ENCODE measurements at places on chromosomes 7 and 10.

- DNase-seq, result no peak
These were observed 79.6 kb downstream of the ARL5B start for GRCh38 chr10:18738835-18739234.

DNA sequence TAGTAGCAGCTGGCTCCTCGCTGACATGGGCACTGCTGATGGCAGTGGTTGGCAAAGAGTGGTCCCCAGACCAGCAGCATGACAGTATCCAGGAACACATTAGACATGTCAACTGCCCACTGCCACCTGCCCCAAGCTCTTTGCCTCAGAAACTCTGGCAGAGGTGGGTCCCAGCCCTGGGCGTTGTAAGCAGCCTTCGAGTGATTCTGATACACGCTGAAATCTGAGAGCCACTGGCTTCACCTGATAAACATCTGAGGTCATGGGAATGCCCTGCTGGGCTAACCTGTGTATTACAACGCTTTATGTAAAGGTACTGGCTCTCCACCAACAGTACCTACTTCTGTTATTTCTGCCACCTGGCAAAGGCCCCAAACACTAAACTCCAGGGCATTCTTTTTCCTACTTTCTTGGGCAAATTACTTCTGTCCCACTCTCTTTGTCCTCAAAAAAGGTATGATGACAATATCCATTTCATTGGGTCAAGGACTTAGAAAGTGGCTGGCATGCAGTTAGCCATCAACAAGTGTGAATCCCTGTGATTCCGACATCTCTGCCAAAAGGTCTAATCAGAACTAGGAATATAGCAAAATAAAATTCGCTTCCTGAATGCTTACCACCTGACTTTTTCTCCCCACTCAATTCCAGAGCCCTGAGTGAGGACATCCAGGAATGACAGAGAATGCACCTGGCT lies 9.2 kb downstream of the SGMS1 start:
- no peak for DNase-seq

- DNase-seq, result no peak
These were observed 5.3 kb upstream of the OIT3 start for GRCh38 chr10:72888151-72888638.

DNA sequence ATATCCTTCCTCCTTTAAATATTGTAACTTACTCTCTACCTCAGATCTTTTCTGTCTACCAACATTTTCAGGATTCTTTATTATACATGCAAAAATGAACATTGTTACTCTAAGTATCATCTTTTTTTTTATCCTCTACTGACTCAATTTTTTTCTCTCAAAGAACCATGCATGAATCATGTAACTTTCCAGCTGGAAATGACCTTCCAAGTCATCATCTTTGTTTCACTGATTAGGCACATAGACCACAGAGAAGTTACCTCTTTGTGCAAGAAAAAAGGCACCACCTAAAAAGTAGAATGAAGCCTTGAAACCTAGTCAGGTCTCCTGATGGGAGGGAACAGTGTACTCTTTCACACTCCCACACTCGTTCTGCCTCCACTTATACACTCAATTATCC lies 234.9 kb downstream of the HGF start:
- DNase-seq, result no peak

GRCh38 chr10:58330431-58330830 lies 4.4 kb upstream of the UBE2D1 start:
- no peak for DNase-seq

- DNase-seq, result peak; percentile 87
These were observed at the start of the genes ACTR3C and LRRC61 for GRCh38 chr7:150322833-150323681. Gene ACTR3C (minus strand): TSS chr7:150323545. CDS start chr7:150295296, 28,249 bp downstream. Gene LRRC61 (plus strand): TSS chr7:150323355. CDS start chr7:150336862, 13,507 bp downstream.

- no peak for DNase-seq
These were observed 51.3 kb upstream of the VIPR2 start for GRCh38 chr7:159195946-159196345.

GRCh38 chr7:29289156-29290021 lies 94.8 kb downstream of the CHN2 start:
- DNase-seq, result no peak

- no peak for DNase-seq
These were observed 90.3 kb upstream of the SFMBT2 start for GRCh38 chr10:7501157-7501556.

DNA sequence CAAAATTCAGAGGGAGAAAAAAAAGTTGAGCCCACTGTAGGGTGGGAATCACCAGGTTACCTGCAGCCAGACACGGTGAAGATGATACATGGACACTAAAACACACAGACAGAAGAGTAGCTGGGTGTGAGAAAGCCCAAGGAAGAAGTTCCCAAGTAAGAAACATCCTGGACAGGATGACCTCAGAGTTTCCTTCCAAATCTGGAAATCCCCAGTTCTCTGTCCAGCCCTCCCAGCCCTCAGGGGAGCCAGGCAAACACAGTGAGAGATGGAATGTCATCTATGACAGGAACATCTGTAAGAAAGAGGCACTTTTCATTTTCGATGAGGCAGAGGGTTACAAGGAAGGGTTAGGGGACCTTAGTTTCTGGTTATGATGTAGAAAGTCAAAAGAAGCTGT lies 125.1 kb upstream of the LYZL1 start:
- DNase-seq, result no peak

GRCh38 chr10:6101181-6101580 lies 12.3 kb downstream of the RBM17 start:
- no peak for DNase-seq

- DNase-seq, result no peak
These were observed 10.2 kb downstream of the CYREN start for GRCh38 chr7:135160098-135160857.

DNA sequence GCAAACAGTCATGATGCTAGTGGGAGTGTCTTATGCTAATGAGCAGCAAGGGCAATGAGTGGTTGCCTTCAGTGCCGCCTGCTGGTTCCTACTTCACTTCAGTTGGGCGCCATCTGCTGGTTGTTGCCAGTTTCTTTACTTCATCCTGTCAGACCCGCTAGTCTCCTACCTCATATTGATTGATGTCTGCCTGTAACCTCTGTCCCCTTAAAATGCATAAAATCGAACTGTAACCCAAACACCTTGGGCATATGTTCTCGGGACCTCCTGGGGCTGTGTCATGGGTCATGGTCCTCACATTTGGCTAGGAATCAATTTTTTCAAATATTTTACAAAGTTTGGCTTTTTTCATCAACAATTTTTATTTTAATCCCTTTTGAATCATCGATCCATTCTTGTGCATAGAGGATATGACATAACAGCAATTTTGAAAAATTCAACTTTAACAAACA lies 62.8 kb upstream of the C7orf33 start:
- DNase-seq, result peak; percentile 90

DNA sequence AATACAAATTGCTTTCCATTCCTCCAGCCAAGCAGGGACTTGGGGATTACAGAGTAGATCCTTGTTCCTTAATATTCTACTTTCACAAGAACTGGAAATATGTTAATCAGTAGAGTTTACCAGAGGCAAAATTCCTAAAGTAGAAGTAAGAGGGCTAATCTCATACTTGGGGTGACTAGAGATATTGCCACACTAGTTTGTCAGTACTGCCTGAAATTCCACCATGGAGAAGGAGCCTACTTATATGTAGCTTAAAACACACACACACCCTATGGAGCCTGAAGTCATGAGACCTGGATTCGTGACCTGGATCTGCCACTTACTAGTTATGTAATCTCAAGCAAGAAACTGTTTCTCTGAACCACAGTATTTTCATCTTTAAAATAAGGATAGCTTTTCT lies 33.9 kb downstream of the STRIP2 start:
- no peak for DNase-seq

- no peak for DNase-seq
These were observed 259.7 kb upstream of the FERD3L start for GRCh38 chr7:19404912-19405329.

- no peak for DNase-seq
These were observed 308.4 kb downstream of the SKIDA1 start for GRCh38 chr10:21217107-21217506.

DNA sequence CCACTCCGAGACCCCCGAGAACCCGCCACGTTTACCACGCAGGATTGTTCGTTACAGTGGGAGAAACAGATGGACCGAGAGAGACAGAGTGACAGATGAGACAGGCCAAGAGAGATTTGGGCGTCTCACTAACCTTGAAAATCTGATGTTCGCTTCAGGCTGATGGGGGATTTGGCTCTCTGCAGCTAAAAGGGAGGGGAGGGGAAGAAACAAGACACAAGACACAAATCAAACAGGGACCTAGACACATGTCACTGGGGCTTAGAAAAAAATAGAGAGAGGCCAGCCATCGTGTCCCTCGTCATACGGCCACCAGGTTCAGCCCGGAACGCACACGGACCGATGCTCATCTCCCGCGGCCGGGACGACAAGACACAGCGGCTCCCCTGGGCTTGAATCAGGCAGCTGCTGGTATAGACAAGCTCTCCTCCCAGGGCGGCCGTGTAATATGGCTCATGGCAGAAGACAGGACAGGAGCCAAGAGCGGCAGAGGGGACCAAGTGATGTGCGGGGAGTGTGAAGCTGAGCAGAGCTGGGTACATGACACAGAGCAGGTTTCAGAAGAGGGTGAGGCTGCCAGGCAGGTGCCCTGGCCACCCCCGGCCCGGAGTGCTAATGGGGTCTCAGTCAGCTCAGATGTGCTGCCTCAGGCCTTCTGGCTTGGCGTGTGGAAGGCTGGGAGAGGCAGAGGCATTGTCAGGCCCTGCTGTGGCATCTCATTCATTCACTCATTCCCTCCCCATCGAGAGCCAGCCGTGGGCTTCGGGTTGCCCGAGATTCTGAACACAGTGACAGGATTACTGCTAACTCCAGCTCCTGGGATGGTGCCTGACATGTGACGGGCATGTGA lies 88.5 kb upstream of the GNA12 start:
- DNase-seq, result no peak

DNA sequence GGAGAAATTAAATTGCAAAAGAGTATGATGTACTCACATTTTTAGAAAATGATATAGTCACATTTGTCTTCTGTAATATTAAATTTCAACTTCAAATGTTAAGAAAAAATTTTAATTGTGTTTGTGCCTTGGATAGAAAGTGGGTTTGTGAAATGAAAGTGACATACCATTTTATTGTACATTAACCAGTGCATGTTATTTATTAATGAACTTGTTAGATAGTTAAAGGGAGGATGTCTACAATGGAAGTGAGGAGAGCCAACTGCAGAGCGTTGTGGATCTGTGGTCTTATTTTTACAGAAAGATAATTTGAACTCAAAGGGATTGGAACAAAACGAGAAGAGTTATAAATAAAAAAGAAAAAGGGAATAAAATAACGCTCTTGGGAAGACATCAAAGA lies 291.7 kb downstream of the ARL4A start:
- DNase-seq, result no peak

GRCh38 chr10:69434926-69435325 lies 16.3 kb upstream of the TSPAN15 start:
- DNase-seq, result no peak

GRCh38 chr7:37054624-37055241 lies 330.4 kb upstream of the AOAH start:
- DNase-seq, result no peak

GRCh38 chr7:25989140-25989705 lies 162.8 kb upstream of the NFE2L3 start:
- no peak for DNase-seq

GRCh38 chr10:129055225-129055624 lies 411.8 kb upstream of the MGMT start:
- no peak for DNase-seq

DNA sequence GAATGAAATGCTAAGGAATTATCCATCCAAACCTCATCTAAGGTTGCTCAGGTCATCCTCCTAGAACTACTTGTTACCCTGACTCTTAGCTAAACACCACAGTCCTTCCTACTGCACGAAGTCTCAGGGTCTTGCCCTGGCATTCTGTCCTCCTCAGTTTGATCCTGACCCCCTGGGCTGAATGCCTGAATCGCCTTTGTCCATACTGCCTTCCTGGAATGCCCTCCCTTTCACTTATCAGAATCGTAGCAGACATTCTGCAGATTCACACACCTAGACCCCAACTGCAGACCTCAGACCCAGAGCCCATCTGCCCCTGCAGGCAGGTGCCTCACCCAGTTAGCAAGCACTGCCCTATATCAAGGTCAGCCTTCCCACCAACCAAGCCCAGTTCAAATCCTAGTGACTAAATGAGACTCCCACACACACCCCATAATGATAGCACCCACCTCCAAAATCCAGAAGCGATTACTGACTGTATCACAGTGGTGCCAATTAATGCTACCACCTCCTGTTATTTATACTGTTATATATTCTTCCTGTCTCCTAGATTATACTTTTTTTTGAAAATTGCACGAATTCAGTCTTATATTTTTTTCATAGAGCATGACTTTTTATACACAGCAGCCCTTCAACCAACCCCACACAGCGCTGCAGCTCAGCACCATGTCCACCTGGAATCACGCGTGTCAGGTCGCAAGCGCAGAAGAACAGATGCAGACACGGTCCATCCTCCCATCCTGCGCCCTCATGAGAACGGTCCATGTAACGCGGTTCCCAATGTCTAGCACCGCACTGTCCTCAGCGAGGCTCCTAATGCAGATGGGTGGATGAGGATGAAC lies 3.7 kb downstream of the PARD3 start:
- no peak for DNase-seq

DNA sequence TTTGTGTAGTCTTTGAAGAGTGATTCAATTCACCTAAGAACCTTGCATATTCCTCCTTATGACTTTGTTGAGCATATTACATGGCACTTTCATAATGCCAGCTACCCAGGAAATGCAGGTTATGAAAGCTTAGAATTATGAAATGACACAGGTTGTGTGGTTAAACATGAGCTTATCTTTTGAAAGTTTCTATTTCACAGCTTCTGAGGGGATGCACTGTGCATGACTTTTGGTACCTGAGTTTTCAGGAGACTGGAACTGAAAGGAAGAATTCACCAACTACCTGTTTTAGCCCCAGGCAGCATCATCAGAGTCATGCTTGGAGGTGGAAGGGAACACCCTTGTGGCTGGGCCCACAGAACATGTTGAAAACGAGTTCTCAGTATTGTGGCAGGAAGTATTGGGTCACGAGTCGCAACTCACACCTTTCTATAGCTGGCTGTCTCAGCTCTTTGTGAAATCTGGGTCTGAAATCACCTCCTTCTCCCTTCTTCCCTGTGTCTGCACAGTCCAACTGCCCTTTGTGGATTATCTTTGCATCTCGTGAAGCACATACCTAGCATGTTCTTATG lies 228.2 kb downstream of the PTEN start:
- peak; percentile 80 for DNase-seq

DNA sequence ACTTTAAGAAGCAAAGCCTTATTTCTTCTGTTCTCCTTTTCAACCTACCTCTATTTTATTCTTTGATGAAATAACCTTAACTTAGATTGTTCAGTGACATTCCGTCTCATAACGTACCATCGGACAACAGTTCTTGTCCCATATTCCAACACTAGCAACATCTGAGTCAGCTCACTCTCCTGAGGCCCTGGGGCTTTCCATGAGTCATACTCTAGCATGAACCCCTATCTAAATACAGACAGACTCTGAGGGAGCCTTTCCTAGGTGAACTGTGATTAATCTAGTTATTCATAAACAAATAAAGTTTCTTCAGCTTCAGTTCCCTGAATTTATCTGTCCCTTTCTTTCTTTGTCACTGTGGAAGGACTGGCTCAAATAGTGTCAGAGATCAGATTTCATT lies 168.7 kb upstream of the LYZL1 start:
- no peak for DNase-seq

DNA sequence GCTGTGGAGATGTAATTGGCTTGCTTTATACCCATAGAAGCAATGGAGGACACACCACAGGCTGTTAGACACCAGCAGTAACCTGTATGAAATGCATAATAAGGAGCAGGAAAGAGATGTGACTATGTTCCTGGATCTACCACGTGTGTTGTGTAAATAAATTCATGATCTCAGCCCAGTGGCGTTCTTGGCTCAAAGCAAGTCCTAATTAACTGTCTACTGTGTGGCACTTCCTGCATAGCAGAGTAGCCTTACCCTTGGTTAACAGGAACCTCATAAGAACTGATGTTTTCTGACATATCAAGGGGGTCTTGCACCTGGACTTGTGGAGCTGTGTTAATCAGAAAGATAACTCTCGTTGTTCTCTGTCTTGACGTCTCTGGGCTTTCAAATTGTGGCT lies 25.7 kb upstream of the FAM180A start:
- no peak for DNase-seq
